ENCODE measurements at places on chromosomes 11 and 22.

- DNase-seq, result no peak
Measured at GRCh38 chr11:13927481-13927880, 35.0 kb upstream of the SPON1 start.

DNA sequence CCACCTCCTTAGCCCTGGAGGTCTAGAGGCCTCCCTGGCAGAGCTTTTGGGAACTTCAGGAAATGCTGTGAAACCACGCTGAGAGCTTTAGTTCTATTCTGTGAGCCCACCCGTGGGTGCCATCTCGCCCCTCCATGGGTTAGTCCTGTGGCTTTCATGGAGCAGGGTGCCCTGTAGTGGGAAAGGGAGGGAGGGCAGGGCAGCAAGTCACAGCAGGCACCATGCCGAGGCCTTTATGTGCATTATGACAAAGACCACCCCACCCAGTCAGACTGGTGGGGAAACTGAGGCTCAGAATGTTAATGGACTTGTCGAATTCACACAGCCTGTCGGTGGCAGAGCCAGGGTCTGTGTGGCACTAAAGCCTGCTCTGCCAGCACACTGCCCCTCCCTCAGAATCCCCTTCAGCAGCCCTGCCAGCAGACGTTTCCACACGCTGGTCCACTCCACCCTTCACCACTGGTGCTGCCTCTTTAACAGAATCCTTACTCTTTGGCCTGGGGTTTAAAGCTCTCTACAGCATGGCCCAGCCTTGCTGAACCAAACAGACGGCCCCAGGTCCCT is 13.4 kb downstream of the TMPRSS13 start:
- no peak for DNase-seq

- no peak for DNase-seq
Measured at GRCh38 chr11:66048547-66049323, at the start of gene GAL3ST3. Gene GAL3ST3, minus strand, starts transcription at chr11:66049161. Its CDS starts 3,746 bp downstream, at chr11:66045415.

- no peak for DNase-seq
Measured at GRCh38 chr22:34620161-34620560, 445.8 kb upstream of the ISX start.

GRCh38 chr11:72740562-72741428 is 11.4 kb downstream of the ARAP1 start:
- no peak for DNase-seq

GRCh38 chr11:93330446-93330984 is at the start of gene DEUP1:
Gene DEUP1, plus strand, starts transcription at chr11:93330742. Its CDS starts 1,518 bp downstream, at chr11:93332260.
- no peak for DNase-seq

- DNase-seq, result peak; percentile 24
Measured at GRCh38 chr11:93541884-93542810, 1.0 kb downstream of the SMCO4 start.

- no peak for DNase-seq
Measured at GRCh38 chr22:17194213-17194612, 25.0 kb downstream of the ADA2 start.

DNA sequence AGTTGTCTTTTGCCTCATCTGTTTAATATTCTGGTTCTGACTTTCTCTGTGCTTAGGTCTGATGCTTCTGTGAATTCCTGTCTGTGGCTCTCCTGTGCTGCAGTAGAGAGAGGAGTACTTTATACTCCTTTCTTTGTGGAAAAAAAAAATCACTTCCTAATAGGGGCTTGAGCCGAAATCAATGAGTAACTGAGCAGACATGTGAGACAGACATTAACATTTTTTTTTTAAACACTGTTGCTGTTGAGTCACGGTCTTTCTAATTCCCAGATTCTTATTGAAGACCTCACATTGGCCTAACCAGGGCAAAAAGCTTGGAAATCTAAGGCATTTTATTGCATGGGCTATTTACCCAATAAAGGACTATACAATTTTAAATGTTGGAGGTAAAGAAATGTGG is 86.1 kb downstream of the GRM5 start:
- no peak for DNase-seq

GRCh38 chr22:19003508-19003907 is 67.4 kb upstream of the PRODH start:
- DNase-seq, result no peak

DNA sequence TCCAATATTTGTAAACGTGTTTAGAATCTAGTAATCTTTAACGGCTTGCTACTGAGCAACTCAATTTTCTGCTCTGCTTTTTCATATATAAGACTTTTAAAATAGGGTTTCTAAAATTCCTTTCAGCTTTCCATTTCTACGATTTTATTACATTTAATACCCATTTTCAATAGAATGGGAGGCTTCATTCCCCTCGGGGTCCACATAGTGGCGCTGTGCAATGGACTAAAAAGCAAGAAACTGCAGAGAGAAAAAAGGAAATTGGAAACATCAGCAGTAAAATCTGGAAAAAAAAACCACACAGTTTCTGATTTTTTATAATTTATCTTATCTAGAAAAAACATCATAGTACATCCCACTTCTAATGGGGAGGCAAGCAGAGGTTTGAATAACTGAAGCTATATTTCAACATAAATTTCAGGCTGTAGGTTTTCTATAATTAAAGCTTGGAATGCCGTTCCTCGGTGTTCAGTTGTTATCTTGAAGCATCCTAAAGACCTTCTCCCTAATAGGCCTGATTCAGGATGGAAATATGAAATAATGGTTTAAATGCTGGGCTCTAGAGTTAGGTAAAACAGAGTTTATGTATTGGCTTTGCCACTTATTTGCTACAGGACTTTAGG is 18.7 kb upstream of the JHY start:
- peak; percentile 33 for DNase-seq

- DNase-seq, result no peak
Measured at GRCh38 chr11:35230388-35230787, 91.4 kb downstream of the CD44 start.

DNA sequence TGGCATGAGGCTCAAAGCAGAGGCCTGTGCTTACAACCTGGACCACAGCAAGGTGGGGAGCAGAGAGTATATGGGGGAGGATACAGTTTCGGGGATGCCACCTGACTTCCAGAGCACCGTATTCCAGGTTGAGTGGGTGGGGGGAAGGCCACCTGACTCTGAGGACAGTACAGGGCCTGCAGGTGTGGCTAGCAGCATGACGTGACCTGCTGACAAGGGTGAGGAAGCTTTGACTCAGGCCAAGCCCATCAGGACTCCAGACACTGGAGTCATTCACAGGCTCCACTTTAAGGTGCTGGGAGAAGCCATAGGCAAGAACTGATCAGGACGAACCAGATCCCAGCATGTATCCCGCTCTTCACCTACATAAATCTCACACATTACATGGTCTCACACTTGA is 34.6 kb upstream of the CRTAM start:
- no peak for DNase-seq

- DNase-seq, result no peak
Measured at GRCh38 chr11:27795955-27796861, 96.0 kb upstream of the BDNF start.

DNA sequence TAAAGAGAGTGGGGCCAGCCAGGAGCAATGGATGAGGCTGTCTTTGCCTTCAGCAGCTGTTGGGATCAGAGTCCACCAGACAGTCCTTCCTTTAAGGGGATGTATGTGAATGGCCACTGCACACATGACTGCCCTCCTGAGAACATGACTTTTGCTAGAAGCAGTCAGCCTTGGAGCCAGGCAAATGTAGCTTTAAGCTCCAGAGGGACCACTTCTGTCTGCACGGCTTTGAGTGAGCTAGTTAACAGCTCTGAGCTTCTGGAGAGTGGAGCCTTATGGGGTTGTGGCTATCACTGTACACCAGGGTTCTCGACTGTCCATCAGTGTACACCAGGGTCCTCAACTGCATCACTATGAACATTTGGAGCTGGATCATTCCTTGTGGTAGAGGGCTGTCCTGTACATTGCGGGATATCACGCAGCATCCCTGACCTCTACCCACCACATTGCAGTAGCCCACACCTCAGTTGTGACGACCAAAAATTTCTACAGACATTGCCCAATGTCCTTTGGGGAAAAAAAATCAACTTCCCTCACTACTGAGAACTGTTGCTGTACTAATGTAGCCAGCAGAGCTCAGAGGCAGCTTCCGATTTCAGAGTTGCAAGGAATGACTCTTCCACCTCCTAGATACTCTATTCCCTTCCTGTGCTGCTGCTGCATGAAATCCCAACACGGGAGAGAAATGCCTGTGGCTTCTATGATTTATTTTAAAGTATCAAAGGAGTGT is 169.4 kb downstream of the MYO18B start:
- no peak for DNase-seq

DNA sequence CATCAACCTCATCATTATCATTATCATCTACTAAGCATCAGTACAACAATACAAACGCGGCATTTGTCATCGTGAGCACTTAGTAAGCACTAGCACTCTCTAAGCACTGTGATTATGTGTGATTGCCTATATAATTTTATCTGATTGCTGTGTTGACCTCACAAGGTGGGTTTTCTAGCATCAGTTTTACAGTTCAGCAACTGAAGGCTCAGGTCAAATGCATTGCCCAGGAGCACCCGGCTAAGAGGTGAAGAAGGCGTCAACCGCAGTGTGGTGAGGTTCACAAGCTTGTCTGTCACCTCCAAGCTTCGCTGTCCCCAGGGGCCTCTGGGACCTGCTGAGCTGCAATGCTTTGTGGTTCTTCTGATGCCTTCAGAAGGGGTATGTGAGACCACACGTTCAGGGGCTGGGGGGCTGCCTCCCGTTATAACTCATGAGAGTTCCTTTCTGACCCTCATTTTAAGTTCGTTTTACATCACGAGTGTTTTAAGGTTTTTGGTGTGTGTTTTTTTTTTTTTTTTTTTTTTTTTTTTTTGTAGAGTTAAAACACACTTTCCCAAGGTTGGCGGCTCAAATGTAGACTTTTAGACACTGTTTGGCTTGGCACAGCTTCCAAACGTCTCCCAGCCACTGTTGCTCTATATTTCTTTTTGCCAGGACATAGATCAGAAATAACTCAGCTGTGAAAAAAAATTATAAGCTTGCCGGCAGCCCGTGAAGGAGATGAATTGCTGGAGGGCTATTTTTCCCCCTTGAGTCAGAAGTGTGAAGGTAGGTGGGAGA is 33.8 kb upstream of the SCUBE1 start:
- DNase-seq, result no peak

DNA sequence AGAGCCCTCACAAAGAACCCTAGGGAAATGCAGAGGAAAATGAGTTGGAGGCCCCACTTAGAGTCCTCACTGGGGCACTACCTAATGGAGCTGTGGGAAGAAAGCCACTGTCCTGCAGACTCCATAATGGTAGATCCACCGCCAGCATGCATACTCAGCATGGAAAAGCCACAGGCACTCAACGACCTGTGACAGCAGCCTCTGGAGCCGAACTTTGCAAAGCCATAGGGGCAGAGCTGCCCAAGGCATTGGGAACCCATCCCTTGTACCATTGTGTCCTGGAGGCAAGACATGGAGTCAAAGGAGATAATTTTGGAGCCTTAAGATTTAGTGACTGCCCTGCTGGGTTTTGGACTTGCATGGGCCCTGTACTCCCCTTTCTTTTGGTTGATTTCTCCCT is 18.8 kb downstream of the BBOX1 start:
- DNase-seq, result no peak

DNA sequence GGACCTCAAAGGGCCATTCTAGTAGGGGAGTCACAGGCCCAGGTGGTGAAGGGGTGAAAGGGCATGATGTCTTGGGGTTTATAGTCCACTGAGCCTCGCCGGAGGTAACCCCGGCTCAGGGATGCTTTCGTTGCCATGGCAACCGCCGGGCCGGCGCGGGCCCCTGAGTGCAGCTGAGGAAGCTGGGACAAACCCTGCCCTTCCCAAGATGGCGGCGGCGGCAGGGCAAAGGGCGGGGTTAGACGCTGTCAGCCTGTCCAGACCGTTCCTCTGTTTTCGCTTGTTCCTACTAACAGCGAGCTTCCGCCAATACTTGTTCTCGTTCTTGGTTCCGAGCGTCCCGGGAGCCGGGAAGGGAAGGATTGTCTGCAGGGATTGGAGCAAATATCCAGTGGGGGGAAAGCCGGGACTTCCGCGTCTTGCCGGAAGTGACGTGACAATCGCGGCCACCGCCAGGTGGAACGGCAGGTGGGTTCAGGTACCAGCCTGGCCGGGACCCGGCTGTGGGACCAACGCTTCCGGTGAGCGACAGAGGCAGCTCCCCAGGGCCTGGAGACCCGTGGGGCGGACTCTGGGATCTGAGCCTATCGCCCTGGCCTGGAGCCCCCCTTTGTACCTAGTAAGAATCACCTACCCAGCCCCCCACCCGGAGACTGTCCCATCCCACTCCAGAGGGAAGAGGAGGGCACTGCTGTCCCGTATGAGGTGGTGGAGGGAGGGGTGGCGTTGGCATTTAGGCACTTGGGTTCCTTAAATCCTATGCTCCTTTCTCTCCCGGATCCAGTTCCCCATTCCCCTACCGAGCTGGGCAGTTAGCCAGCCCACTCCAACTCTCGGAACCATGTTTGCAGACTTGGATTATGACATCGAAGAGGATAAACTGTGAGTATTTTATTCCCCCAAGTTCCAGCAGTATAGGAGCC is at the start of gene PICK1:
Gene PICK1 (plus strand): TSS at position 436 of the 923 bp plus-strand sequence. CDS start 406 bp downstream, at position 842.
- DNase-seq, result peak; percentile 81

- no peak for DNase-seq
Measured at GRCh38 chr11:57251037-57251436, 14.0 kb upstream of the APLNR start.

DNA sequence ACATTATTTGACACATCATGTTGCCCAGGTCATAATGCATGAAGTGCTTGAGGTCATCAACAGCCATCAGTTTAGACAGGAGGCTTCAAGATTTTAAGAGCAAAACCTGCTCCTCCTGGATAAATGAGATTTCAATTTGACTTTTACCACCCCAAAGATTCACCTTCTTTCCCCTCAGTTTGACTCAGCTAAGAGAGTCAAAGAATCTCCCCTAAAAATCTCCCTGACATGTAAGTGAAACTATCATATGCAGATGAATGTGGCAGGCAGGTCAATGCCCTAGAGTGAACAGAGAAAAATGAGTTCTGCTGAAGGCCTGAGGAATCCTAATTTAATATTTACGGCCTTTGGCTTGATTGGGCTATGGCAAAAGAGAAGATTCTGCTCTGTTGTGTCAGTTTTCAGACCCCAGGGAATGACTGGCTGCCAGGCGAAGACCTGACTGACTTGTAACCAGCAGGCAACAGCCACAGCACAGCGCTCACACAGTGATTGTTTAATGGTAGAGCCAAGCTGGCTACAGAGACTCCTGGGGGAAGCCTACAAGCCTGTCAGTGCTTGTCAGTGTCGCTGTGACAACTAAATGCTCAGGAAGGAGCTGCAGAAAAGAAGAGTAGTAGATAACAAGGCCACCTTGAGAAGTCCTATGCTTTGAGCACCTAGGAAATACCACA is 491.2 kb upstream of the LRRC4C start:
- DNase-seq, result no peak

- no peak for DNase-seq
Measured at GRCh38 chr11:7512525-7513233, 1.1 kb upstream of the PPFIBP2 start.

DNA sequence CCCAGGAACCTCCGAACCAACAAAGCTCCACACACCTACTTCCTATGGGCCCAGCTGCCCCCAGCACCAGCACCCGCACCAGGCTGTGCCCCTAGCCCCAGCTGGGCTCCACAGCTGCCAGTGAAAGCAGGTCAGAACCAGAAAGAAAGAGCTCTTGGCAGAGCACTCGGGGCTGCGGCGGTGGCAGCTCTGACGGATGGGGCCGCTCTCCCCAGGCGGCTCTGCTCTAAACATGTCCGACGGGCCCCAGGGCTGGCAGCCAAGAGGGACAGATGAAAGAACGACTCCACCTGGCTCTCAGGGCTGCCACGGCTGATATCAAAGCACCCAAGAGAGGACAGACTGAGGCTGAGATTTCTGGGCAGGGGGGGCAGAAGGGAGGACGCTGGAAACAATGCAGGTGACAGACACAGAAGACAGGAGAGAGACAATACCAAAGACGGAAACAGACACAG is 25.7 kb downstream of the LRFN4 start:
- no peak for DNase-seq
